ENCODE measurements at places on chromosomes 7 and 10. TPM values are rescaled to one million over a fixed set of nuclear protein-coding genes. Genes with fewer than 3 reads are reported as not detected.

BLVRA gene
- total RNA-seq = 86.8 TPM

PRF1 gene
- not detected for total RNA-seq

AGK gene
- total RNA-seq = 28.4 TPM

AFAP1L2 gene
- total RNA-seq = 14.2 TPM

ABCB1 gene
- total RNA-seq = 13.3 TPM

GHRHR gene
- not detected for total RNA-seq

TMEM213 gene
- total RNA-seq = not detected

WNT2 gene
- not detected for total RNA-seq

- DNase-seq = no peak
Observed at GRCh38 chr7:1170741-1171501, 10.9 kb upstream of the ZFAND2A start.

DNA sequence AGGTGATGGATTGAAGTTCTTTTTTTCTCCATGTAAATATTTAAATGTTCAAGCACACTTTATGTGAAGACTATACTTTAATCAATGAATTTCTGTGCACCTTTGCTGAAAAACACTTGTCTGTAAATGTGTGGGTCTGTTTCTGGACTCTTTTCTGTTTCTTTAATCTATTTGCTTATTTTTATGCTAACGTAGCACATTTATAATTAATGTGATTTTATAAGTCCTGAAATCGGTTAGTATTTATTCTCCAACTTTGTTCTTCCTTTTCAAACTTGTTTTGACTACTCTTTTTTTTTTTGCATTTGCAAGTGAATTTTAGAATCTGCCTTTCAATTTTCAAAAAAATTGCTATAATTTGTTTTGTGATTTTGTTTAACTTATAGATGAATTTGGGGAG lies 334.4 kb downstream of the ATRNL1 start:
- DNase-seq = no peak

DNA sequence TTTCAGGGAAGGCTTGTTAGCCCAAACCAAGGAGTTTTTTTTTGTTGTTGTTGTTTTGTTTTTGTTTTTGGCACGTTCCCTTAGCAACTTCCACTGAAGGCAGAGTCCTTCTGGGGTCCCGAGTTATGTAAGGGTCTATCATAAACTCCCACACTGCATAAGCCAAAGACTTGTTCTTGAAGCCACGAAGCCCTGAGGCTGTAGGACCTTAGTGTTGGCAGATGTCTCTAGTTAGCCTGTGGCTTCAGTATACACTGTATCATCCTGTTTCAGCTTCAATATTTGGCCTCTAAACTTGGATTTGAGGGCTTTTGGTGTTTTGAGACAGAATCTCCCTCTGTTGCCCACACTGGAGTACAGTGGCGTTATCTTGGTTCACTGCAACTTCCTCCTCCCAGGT lies 13.6 kb downstream of the KPNA7 start:
- no peak for DNase-seq

DNA sequence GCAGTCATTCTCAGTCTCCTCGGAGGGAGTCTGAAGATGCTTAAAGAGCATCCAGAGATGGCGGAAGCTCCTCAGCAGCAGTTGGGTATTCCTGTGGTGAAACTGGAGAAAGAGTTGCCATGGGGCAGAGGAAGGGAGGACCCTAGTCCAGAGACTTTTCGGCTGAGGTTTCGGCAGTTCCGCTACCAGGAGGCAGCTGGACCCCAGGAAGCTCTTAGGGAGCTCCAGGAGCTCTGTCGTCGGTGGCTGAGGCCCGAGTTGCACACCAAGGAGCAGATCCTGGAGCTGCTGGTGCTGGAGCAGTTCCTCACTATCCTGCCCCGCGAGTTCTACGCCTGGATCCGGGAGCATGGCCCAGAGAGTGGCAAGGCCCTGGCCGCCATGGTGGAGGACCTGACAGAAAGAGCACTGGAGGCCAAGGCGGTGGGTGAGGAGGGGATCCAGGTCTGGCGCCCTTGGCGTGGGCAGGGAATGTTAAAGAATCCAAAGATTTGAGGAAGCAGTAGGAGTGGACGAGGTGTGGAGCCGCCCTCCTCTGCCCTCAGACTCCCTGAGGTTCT lies 2.9 kb downstream of the ZSCAN25 start:
- no peak for DNase-seq

- no peak for DNase-seq
Observed at GRCh38 chr10:113078282-113078907, 128.3 kb downstream of the TCF7L2 start.

- no peak for DNase-seq
Observed at GRCh38 chr10:84902553-84902952, 574.2 kb downstream of the CCSER2 start.

GRCh38 chr7:48274662-48275061 lies 103.4 kb downstream of the ABCA13 start:
- DNase-seq = no peak

GRCh38 chr10:42615419-42615818 lies 23.0 kb downstream of the ZNF33B start:
- no peak for DNase-seq

DNA sequence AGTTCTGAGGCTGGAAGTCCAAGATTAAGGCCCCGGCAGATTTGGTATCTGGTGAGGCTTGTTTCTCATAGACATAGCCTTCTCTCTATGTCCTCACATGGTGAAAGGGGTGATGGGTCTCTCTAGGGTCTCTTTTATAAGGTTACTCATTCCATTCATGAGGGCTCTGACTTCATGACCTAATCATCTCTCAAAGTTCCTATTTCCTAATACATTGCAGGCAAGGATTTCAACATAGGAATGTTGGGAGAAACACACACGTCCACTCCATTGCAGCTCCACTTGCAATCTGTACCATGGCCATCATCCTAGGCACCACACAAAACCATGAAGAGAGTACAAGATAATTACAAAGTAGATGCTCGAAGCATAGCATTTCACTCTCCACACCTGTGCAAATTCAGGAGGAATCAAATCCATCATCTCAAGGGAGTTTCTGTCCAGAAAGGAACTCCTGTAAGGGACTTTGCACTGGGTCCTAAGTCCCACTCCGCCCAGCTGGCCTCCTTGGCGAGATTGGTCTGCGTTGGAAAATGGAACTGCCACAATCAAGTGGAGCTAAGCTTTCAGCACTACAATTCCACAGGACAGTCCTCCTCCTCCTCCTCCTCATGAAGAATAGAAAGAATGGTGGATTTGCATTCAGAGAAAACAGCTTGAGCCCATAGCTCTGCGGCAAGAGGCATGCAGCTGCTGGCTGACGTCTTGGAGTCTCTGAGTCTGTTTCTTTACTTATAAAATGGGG lies 8.8 kb downstream of the DDC start:
- no peak for DNase-seq

DNA sequence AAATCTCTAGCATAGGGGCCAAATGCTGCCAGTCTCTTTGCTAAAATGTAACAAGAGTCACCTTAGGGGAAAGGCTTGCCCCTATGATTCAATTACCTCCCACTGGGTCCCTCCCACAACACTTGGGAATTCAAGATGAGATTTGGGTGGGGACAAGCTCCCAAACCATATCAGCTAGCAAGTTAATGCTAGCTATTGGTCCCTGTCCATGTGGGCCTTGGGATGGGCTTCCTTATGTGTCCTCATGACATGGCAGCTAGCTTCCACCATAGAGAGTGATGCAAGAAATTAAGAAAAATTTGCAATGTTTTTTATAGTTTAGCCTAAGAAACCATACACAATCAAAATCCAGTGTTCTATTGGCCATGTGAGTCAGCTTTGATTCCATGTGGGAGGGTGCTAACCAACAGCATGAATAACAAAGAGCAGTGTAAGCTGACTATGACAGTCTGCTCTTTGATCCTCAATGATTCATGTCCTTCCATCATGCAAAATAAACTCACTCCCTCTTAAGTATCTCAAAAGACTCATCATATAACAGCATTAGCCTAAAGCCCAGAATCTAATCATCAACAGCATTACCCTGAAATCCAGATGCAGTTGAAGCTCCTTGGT lies 21.7 kb upstream of the ZNF365 start:
- no peak for DNase-seq

GRCh38 chr7:144842377-144842851 lies 6.6 kb upstream of the TPK1 start:
- DNase-seq = peak; percentile 84

GRCh38 chr7:143210541-143210940 lies 11.3 kb upstream of the TAS2R40 start:
- DNase-seq = no peak

DNA sequence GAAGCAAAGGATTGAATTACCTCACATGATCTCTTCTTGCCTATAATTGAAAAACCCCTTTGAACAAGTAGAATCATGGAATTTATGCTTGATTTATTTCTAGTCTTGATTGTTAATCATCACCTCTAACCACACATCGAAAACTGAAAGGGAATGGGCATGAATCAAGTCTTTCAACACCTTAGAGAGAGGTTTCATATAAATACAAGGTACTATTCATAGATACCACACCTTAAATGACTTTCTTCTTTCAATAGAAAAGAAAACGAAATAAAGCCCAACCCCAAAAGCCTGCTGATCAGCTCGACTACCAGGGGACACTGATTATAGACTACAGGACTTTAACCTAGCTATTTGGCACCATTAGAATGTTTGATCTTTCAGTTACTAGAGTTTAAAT lies 128.6 kb upstream of the PTPRZ1 start:
- DNase-seq = peak; percentile 44

DNA sequence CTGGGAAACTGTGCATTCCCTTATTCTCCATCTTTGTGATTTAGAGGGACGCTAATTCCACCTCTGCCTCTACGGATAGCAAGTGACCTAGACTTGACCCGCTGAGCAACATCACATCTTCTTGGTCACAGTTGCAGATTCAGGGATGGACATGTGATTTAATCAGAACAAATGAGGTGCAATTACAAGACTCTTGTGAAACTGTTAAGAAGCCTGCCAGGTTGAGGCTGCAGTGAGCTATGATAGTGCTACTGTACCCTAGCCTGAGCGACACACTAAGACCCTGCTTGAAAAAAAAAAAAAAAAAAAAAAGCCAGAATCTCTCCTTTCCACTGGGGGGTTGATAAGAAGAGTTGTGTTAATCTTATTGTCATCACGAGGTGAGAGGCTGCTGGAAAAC lies 14.4 kb downstream of the MPLKIP start:
- no peak for DNase-seq

DNA sequence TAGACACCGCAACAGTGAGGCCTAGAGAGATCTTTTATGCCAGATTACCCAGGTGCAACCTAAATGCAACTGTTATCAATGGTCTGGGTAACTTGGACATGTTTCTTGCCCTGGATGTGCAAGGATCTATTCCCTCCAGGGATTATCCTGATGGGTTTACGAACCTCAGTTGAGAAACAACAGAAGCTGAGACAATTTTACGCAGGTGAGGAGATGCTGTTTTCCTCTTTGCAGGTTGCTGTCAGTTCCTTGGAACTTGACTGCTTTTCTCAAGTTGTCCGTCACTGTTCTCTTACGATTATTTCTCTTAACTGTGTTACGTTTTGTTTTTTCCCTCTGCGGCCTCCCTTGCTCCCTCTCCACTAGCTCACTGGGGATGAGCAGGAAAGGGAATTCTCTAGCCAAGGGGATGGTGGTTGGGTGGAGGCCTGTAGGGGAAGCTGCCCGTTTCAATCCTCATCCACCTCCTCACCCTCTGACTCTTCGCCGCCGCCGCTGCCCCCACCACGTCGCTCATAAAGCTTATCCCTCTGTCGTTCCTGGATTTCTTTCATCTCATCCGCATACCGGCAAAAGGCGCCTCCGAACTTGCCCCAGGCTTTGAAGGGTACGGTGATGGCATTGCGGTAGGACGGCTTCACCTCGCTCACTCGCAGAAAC lies 1.2 kb downstream of the PURB start:
- DNase-seq = no peak

DNA sequence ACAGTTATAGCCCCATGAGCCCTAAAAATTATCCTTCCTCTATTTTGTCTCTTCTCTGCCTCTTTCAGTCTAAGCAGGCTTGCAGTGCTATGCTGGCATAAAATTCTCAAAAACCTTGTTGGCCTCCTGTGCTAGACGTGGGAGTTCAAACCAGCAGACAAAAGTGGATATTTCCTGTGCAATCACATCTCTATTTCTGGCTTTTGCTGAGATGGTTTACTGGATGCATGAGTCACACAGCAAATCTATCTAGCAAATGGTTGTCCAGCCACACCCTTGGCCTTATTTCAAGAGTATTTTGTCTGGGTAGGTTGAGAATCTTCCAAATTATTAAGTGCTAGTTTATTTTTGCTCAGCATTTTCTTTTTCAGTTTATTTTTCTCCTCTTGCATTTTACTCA lies 370.8 kb downstream of the CDC14C start:
- DNase-seq = no peak

DNA sequence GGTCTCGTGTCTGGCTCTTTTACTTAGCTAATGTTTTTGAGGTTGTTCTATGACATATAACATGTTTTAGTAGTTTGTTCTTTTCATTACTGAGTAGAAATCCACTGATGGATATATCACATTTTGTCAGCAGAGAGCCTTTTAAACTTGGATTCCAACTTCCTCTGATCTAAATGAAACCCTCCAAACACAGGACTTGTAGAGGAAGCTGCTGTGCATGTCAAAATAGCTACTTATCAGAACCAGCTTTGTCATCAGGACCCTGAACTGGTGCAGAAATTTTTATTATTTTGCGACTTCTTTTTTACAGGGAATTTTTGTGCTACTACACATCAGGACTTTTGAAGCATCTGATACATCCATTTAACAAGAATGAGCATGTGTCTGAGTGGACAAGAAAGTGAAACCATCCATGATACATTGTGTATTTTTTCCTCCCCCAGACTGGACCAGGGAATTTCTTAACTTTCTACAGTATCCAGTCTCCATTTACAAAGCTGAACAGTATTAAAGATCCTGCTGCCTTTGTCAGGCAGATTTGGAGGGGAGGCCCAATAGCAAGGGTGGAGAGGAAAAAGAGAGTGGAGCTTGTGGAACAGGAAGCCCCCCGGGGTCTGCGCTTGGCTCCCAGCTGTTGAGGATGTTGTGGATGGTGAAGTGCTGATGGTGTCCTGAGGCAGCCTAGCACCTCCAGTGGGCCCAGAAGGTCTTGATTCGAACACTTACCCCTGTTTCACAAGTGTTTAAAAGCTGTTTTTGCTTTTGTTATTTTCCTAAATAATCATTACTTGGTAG lies 29.3 kb upstream of the MTPAP start:
- DNase-seq = no peak

GRCh38 chr7:127844707-127845331 lies 186.4 kb downstream of the LRRC4 start:
- DNase-seq = peak; percentile 20

All from epithelial cell of proximal tubule (primary cell).